ENCODE measurements at places on chromosomes 5 and 9. TPM values are rescaled to one million over a fixed set of nuclear protein-coding genes. Genes with fewer than 3 reads are reported as not detected.

The PCDHGC4 gene
- 0.47 TPM for polyA plus RNA-seq

The BTNL9 gene
- polyA plus RNA-seq, result 0.46 TPM

The IFNA7 gene
- polyA plus RNA-seq, result not detected

The OTP gene
- polyA plus RNA-seq, result not detected

The PDLIM4 gene
- 11.4 TPM for polyA plus RNA-seq

The IFNA21 gene
- not detected for polyA plus RNA-seq

The OSTF1 gene
- polyA plus RNA-seq, result 55.1 TPM

The LCN6 gene
- 2.3 TPM for polyA plus RNA-seq

The NSD1 gene
- polyA plus RNA-seq, result 5.8 TPM

The IFNA6 gene
- polyA plus RNA-seq, result not detected

The IL13 gene
- not detected for polyA plus RNA-seq

The CCDC183 gene
- 3.0 TPM for polyA plus RNA-seq
